Mesothelial cell of epicardium (in vitro differentiated cells): ENCODE measurements at places on chromosomes 3 and 15. TPM values are rescaled to one million over a fixed set of nuclear protein-coding genes. Genes with fewer than 3 reads are reported as not detected.

Gene UBXN7
- 109 to 110 TPM (median 110 TPM) in 3 replicates for total RNA-seq

Gene KIF15
- total RNA-seq, result 10.6 to 11.3 TPM (median 10.7 TPM) in 3 replicates

Gene ALDH1A3
- not detected in 3 replicates for total RNA-seq

Gene GPR62
- 0.22 to 0.36 TPM (median 0.33 TPM) in 3 replicates for total RNA-seq

Gene SERPINI2
- not detected in 3 replicates for total RNA-seq

Gene RTP3
- not detected in 3 replicates for total RNA-seq

Gene EAF2
- total RNA-seq, result 4.1 to 5.5 TPM (median 5.3 TPM) in 3 replicates

Gene NR2E3
- 1.1 to 2.0 TPM (median 1.2 TPM) in 3 replicates for total RNA-seq

Gene PLA1A
- total RNA-seq, result not detected in 3 replicates

DNA sequence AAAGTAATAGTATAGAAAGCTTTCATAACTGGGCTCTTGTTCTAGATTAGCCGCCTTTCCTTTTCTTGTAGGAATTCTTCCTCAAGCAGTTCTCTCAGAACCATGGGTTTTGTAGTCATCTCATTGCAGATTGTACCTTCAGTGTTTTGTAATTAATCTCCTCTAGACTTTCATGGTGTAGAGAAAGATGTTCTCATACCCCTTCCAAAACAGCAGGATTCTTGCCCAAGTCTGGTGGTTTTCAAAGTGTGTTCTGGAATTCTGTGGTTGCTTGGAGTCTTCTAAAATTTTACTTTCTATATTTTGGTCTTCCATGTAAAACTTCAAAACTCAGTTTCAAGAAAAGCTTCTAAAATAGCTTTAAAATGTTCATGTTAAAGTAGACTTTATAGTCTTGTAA, 293.8 kb downstream of the PTPRG start:
- no peaks in the 10 kb centered on the region for H3K27me3 ChIP-seq
- H3K4me1 ChIP-seq, result peaks cover 5% of the 10 kb centered on the region

DNA sequence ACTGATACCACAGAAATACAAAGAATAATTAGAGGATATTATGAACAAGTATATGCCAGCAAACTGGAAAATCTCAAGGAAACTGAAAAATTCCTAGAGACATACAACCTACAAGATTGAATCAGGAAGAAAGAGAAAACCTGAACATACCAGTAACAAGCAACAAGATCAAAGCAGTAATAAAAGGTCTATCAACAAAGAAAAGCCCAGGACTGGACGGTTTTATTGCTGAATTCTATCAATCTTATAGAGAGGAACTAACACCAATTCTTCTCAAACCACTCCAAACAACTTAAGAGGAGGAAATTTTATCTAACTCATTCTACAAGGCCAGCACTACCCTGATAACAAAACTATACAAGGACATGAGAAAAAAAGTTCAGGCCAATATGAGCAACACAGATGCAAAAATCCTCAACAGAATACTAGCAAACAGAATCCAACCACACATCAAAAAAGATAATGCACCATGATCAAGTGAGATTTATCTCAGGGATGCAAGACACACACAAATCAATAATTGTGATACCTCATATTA, 71.1 kb upstream of the IMPG2 start:
- no peaks in the 10 kb centered on the region for H3K27me3 ChIP-seq
- no peak overlapping the region for H3K27ac ChIP-seq
- H3K36me3 ChIP-seq, result peaks cover 70% of the 10 kb centered on the region

DNA sequence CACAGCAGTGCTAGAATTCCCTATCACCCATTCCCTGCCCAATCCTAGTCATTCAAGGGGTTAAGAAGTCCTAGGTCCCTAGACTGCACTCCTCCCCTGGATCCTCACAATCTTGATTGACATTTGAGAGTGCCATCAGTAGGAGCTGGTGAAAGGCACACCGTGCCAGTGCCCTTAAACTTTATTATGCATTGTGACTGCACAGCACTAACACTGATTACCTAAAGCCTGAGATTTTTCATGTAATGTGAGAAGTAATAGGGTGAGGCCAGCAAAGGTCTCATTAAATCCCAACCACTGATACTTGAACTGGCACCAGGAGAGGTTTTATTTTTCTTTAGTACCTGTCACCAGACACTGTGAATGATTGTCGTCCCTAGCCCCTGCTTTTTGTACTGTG, 16.3 kb downstream of the GXYLT2 start:
- no peak overlapping the region for H3K4me3 ChIP-seq
- peaks cover 3% of the 10 kb centered on the region for H3K36me3 ChIP-seq
- no peak for DNase-seq
- H3K4me1 ChIP-seq, result peaks cover 34% of the 10 kb centered on the region

DNA sequence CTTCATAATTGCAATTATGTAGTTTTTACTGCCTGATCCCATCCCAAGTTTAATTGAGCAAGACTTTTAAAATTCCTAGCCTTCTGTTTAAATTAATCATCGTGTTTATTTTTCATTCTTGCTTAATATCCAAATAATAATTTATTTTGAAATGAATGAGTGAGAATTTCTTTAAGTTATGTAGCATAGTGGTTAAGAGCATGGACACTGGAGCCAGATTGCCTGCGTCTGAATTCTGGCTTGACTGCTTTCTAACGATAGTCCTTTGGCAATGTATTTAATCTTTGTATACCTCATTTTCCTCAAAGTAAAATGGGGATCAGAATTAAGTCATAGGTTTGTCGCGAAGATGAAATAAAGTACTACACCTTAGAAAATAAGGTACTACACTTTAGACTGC, 71.4 kb downstream of the LRRC49 start:
- peaks cover 13% of the 10 kb centered on the region for H3K36me3 ChIP-seq
- H3K27me3 ChIP-seq, result no peaks in the 10 kb centered on the region
- no peak overlapping the region for H3K4me3 ChIP-seq
- no peak for DNase-seq
- no peaks in the 10 kb centered on the region for H3K4me1 ChIP-seq
- no peak overlapping the region for H3K27ac ChIP-seq

DNA sequence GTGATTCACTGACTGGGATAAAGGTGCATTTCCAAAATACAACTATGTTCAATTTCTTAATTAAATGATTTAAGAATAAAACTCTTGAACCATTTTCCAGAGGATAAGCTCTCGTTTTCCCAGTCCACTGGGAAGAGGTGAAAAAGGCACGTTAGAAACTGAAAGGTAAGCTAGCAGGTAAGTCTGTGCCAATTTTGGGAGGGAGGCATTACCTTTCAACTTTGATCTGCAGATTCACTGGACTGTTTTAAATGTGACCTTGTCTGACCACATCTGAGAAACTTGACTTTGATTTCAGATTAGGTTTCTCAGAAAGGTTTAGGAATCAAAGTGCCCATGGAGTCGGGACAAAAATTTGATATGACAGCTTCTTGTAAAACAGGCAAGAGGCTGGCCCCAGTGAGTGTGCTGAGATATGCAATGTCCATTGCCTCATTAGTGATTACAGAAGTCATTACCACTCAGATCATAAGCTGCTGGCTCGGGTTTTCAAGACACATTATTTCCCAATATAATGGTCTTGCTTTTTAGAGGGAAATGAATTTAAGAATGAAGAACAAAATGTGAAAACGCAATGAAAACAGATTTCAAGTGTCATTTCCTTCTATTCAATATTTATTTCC, 118.8 kb downstream of the ADAMTS9 start:
- no peak for DNase-seq
- no peak overlapping the region for H3K27ac ChIP-seq
- H3K4me1 ChIP-seq, result peaks cover 29% of the 10 kb centered on the region

- no peak for DNase-seq
- no peak overlapping the region for H3K27ac ChIP-seq
- H3K36me3 ChIP-seq, result no peaks in the 10 kb centered on the region
- H3K27me3 ChIP-seq, result no peaks in the 10 kb centered on the region
Measured at GRCh38 chr15:52994290-52994689, 204.2 kb upstream of the ONECUT1 start.

GRCh38 chr3:132641837-132642538, 17.6 kb downstream of the ACAD11 start:
- H3K27ac ChIP-seq, result no peak overlapping the region
- DNase-seq, result no peak
- H3K4me3 ChIP-seq, result no peak overlapping the region
- no peaks in the 10 kb centered on the region for H3K4me1 ChIP-seq

- no peak overlapping the region for H3K27ac ChIP-seq
- H3K36me3 ChIP-seq, result no peaks in the 10 kb centered on the region
- DNase-seq, result no peak
- H3K4me1 ChIP-seq, result peaks cover 7% of the 10 kb centered on the region
- no peaks in the 10 kb centered on the region for H3K27me3 ChIP-seq
Measured at GRCh38 chr3:107271787-107272387, 105.4 kb upstream of the CCDC54 start.

DNA sequence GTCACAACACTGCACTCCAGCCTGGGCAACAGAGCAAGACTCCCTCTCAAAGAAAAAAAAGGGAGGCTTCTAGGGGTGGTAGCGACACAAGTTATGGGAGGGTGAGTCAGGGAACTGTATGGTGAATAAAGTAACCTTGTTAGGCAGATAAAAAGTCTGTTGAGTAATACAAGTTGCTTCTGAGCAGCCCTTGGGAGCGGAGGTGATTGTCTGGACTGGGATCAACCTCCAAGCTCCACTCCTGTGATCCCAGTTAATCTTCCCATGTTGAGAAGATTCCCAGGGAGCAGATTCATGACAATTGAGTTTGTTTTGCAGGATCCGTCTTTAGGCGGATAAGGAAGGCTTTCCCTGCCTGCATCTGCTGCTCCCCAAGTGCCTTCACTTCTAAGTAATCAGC, 335.9 kb downstream of the THSD4 start:
- H3K4me3 ChIP-seq, result no peak overlapping the region
- no peaks in the 10 kb centered on the region for H3K36me3 ChIP-seq
- peaks cover 31% of the 10 kb centered on the region for H3K4me1 ChIP-seq
- H3K27me3 ChIP-seq, result no peaks in the 10 kb centered on the region
- DNase-seq, result no peak
- no peak overlapping the region for H3K27ac ChIP-seq

DNA sequence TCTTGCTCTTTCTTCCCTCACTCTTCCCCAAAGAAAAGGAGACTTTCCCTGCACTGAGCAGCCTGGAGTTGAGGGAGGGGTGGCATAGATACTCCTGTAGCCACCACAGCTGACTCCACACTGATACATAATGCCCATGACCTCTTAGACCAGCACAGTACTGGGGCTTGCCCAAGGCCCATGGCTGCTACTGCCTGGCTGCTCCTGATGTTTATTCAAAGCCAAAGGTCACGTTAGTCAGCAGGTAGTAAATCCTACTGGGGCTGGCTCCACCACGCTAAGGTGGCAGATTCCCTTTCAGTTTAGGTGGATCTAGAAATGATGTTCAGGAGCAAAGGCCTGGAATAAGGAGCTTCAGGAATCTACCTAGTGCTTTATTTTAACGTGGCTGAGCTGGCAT, 212.7 kb downstream of the C3orf38 start:
- no peaks in the 10 kb centered on the region for H3K27me3 ChIP-seq
- no peaks in the 10 kb centered on the region for H3K4me1 ChIP-seq
- H3K27ac ChIP-seq, result no peak overlapping the region
- no peaks in the 10 kb centered on the region for H3K36me3 ChIP-seq
- DNase-seq, result no peak

GRCh38 chr3:143859465-143860203, 11.4 kb upstream of the SLC9A9 start:
- H3K27me3 ChIP-seq, result no peaks in the 10 kb centered on the region
- DNase-seq, result no peak
- no peaks in the 10 kb centered on the region for H3K4me1 ChIP-seq

- no peak overlapping the region for H3K4me3 ChIP-seq
- DNase-seq, result no peak
- H3K4me1 ChIP-seq, result no peaks in the 10 kb centered on the region
- H3K36me3 ChIP-seq, result no peaks in the 10 kb centered on the region
Measured at GRCh38 chr3:125221831-125222230, 9.3 kb upstream of the SLC12A8 start.

- H3K4me1 ChIP-seq, result peaks cover 13% of the 10 kb centered on the region
- H3K27me3 ChIP-seq, result peaks cover 2% of the 10 kb centered on the region
- DNase-seq, result no peak
- H3K36me3 ChIP-seq, result peaks cover 8% of the 10 kb centered on the region
- H3K4me3 ChIP-seq, result no peak overlapping the region
- H3K27ac ChIP-seq, result peak overlapping the region; percentile 81
Measured at GRCh38 chr15:73952171-73952912, 26.1 kb downstream of the LOXL1 start.
